ENCODE measurements at places on chromosomes 3 and 15.
A peak's percentile ranks its signal among the peaks of the same experiment; 100 is the strongest.

GRCh38 chr15:65389226-65389625, 11.4 kb upstream of the IGDCC3 start:
- DNase-seq = no peak

- no peak for DNase-seq
Observed at GRCh38 chr3:118811236-118811732, 223.4 kb downstream of the IGSF11 start.

- DNase-seq = peak; percentile 59
Observed at GRCh38 chr15:66842710-66843441, 140.8 kb downstream of the SMAD6 start.

- peak; percentile 67 for DNase-seq
Observed at GRCh38 chr3:141454906-141455602, 31.8 kb upstream of the RASA2 start.

- no peak for DNase-seq
Observed at GRCh38 chr3:27504749-27505148, 20.6 kb upstream of the SLC4A7 start.

- DNase-seq = peak; percentile 73
Observed at GRCh38 chr3:57169872-57170623, 4.9 kb upstream of the IL17RD start.
